ENCODE measurements at places on chromosomes 4 and X. TPM values are rescaled to one million over a fixed set of nuclear protein-coding genes. Genes with fewer than 3 reads are reported as not detected.

Gene CXCL8
- 322 TPM for total RNA-seq

Gene IRS4
- total RNA-seq: not detected

Gene FATE1
- total RNA-seq: 0.41 TPM

Gene CPZ
- total RNA-seq: 0.64 TPM

Gene SLC7A11
- total RNA-seq: 36.9 TPM

Gene IQCM
- total RNA-seq: not detected

Gene RGN
- 0.35 TPM for total RNA-seq

Gene MTTP
- not detected for total RNA-seq

Gene FSTL5
- total RNA-seq: not detected

Gene TGIF2LX
- not detected for total RNA-seq

Gene MSL3
- 32.2 TPM for total RNA-seq

Gene CSAG2
- total RNA-seq: not detected

Gene SPARCL1
- not detected for total RNA-seq

Gene GAGE12H
- not detected for total RNA-seq

Gene STARD8
- 12.7 TPM for total RNA-seq

Gene POF1B
- not detected for total RNA-seq

Gene NFKB1
- 43.9 TPM for total RNA-seq

Gene PLXNA3
- 25.4 TPM for total RNA-seq
